ENCODE measurements at places on chromosomes 16 and 17.
A peak's percentile ranks its signal among the peaks of the same experiment; 100 is the strongest.

DNA sequence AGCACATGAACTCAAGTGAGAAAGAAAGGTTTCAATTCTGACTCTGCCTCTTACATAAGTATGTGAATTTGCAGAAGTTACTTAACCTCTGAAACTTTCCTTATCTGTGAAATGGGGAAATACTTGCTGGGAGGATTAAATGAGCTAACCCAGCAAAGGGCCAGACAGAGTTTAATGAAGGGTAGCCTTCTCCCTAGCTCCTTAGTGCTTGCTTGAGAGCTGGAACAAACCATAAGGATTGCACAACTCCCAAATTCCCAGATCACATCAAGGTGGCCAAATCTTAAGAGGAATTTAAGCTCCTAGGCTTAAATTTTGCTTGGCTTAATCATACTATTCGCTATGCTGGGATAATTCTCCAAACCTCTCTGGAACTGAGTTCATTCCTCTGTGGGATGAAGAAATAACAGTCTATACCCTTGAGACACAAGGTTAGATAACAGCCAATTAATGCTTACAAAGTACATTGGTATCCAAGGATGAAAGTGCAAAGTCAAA is 11.8 kb upstream of the WSB1 start:
- DNase-seq, result no peak

DNA sequence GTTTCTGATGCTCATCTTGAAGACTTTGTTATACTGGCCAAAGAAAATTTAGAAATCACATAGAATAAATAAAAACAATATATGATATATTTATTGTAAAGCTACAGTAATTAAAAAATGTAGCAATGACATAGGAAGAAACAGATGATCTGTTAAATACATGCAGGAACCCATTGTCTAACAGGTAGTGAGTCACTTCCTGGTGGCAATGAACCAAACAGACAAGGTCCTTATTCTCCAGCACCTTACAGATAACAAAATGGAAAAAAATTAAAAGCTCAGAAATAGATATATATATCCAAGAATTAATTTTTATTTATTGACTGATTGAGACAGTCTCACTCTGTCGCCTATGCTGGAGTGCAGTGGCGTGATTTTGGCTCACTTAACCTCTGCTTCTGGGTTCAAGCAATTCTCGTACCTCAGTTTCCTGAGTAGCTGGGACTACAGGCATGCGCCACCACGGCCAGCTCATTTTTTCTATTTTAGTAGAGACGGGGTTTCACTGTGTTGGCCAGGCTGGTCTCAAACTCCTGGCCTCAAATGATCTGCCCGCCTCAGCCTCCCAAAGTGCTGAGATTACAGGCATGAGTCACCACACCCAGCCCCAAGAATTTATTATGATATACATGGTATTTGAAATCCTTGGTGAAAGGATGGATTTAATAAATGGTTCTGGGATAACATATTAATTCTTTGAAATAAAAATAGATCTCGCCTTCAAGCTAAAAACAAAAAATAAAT is 7.5 kb downstream of the NETO2 start:
- DNase-seq, result no peak

DNA sequence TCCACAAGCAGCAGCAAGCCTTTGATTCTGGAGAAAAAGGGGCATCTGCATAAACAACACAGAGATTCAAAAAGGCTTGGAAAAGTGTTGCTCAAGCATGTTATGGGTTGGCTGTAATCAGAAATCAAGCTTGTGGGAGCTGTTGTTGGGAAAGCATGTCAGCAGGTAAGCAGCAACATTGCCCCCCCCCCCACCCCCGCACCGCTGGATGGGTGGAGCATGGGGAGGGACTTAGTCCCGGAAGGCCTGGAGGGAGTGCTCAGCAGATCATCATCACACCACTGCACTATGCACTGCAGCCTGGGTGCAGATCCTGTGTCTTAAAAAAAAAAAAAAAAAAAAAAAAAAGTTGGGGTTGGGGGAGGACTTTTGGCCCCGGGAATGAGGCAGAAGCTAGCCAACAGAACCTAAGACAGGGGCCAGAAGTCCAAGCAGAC is 16.8 kb upstream of the AKAP1 start:
- no peak for DNase-seq

DNA sequence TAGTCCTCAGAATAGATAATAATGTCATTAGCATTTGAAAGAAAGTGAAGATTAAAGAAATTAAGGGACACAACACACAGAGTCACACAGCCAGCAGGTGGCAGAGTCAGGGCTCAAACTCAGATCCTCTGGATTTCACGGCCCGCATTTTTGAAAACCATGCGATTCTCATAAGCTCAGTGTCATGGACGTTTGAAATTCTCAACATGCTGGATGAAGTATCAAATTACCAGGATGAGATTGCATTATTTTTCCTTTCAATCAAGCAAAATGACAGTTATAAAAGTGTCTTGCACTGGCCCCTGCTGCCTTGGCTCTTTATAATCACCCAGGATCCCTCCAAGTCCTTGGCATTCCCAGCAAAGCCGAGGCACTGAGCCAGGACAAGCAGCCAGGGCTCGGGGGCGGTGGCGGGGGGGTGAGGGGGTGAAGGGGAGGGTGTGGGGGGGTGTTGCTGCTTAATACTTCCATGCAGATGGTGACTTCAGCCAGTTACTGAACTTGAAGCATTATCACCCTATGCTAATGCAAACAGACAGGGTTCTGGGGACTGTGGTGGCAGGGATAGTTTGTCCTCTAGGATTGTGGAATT is 6.6 kb upstream of the BMERB1 start:
- peak; percentile 49 for DNase-seq

DNA sequence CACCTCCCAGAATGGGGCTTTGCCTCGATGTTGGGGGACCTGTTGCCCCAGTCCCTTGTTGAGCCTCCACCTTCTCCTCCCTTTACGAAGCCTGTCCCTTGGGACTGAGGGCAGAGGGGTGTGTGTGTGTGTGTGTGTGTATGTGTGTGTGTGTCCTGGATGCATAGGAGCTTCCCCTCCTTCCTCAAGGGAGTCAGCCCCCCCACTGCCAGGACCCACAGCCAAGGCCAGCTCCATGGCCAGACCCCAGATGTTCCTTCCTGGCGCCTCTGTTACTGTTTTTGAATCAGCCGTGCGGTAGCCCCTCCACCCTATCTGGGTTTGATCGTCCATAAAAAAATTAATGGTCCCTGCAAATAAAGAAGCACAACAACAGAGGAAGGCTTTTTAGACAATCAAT is 17.7 kb upstream of the DOK4 start:
- no peak for DNase-seq

DNA sequence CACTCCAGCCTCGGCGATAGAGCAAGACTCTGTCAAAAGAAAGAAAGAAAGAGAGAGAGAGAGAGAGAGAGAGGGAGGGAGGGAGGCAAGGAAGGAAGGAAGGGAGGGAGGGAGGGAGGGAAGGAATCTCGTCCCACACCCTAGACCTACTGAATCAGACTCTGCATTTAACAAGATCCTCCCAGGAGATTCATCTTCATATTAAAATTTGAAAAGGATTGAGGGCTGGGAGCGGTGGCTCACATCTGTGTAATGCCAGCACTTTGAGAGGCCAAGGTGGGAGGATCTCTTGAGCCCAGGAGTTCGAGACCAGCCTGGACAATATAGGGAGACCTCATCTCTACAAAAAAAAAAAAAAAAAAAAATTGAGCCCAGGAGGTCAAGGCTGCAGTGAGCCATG is 33.5 kb upstream of the NUFIP2 start:
- DNase-seq, result no peak

GRCh38 chr17:43579566-43580140 is 33.5 kb upstream of the ETV4 start:
- no peak for DNase-seq

GRCh38 chr16:58197314-58198012 is 443 bp downstream of the CSNK2A2 start:
- DNase-seq, result no peak

- no peak for DNase-seq
Measured at GRCh38 chr16:67713647-67714273, 5.4 kb downstream of the GFOD2 start.

DNA sequence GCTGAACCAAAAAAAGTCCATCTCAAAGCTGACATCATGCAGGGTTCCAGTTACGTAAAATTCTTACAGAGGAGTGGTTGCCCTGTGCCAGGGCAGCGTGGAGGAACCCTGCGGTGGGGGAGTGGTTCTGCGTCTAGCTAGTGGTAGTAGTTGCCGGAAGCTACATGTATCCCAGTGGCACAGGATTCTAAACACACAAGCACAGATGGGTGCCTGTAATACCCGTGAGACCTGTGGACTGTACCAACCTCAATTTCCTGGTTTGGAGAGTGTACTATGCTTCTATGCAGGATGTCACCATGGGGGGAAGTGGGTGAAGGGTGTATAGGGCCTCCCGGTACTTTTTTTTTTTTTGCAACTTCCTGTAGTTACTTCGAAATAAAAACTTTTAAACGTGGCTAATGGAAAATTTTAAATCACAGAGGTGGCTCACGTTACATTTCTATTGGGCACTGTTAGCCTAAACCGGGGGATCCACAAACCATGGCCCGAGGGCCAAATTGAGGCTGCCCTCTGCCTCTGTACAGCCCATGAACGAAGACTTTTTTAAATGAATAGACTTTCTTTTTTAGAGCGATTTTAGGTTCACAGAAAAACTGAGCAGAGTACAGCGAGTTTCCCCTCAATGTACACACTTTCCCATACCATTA is 38.5 kb downstream of the TBC1D16 start:
- DNase-seq, result peak; percentile 57

DNA sequence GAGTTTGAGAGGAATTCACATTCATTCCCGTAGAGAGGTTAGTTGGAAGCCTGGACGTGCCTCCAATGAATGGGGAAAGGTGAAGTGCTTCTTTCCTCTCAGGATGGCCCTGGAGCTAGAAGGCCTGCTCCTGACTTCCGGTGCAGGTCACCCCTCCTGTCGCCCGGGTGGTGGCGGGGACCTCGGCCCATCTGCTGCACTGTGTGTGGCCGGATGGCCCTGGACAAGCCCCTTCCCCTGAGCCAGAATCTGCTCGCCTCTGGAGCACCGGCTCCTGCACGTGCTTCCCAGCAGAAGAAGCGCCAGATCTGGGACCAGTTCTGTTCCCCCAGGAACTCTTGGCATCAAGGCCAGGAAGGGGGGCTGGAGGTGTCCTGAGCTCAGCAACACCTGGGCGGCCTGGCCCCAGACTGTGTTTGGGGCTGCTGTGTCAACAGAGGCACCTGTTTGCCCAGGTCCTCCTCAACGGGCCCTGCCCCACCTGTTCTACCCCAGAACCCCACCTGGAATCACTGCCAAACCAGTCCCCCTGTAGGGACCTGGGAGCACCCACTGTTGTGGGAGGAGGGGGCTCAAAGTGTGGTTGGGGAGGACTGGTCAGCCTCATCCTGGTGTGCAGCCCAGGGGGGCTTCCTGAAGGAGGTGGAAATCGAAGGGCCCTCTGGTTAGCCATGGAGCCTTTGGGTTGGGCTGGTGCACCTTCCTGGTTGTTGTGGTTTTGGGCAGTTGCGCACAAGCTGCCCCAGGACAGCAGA is 5.1 kb upstream of the PERCC1 start:
- no peak for DNase-seq

GRCh38 chr16:81571592-81572385 is 127.2 kb downstream of the CMIP start:
- DNase-seq, result no peak

GRCh38 chr17:28972437-28972836 is 21.1 kb upstream of the PHF12 start:
- no peak for DNase-seq
